ENCODE measurements at places on chromosomes 4 and X. TPM values are rescaled to one million over a fixed set of nuclear protein-coding genes. Genes with fewer than 3 reads are reported as not detected.

DNA sequence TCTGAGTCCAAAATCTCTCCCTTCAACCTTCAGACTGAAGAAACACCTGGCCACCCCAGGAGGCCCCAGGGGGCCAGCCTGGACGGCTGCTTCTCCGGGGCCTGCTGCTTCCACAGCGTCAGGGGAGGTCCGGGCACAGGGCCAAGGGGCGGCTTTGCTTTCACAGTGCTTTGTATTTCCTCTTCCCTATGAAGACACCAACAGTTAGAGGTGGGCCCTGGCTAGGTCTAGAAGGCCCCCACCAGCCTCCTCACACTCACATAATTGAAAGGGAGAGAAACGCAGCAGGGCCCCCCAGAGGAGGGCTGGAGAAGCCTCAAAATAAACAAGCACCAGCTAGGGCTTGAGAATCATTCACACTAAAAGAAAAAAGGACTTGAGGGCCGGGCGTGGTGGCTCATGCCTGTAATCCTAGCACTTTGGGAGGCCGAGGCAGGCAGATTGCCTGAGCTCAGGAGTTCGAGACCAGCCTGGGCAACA lies 17.8 kb downstream of the SCD5 start:
- DNase-seq = peak; percentile 84

RNF212 gene
- polyA plus RNA-seq = 4.7 TPM

CSAG1 gene
- polyA plus RNA-seq = not detected

HS6ST2 gene
- polyA plus RNA-seq = 32.4 TPM

- no peak for DNase-seq
These were observed 877 bp downstream of the JAKMIP1 start for GRCh38 chr4:6199422-6199921.

DNA sequence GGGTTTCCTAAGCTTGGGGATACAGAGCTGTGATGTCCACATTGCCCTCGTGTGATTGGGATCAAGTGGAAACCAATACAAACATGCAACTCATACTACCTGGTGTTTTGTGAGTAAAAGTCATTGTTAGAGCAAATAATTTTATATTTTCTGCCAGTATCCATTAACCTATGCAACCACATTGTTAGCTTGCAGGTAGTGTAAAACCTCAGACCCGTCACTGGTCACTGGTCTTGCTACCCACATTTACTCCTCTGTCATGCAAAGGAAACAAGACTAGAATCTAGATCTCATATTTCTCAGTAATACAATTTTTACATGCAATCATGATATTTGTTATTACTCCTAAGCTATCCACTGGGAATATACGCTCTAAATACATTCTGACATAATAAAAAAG lies 324.3 kb upstream of the NDST4 start:
- no peak for DNase-seq

DNA sequence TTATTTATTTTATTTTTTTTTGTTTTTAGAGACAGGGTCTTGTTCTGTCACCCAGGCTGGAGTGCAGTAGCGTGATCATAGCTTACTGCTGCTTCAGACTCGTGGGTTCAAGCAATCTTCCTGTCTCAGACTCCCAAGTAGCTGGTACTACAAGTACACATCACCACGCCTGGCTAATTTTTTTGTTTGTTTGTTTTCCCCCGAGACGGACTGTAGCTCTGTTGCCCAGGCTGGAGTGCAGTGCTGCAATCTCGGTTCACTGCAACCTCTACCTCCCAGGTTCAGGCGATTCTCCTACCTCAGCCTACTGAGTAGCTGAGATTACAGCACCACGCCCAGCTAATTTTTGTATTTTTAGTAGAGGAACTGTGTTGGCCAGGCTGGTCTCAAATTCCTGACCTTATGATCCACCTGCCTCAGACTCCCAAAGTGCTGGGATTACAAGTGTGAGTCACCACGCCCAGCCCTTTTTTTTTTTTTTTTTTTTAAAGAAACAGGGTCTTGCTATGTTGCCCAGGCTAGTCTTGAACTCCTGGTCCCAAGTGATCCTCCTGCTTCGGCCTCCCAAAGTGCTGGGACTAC lies 32.2 kb downstream of the COPS4 start:
- DNase-seq = no peak

DNA sequence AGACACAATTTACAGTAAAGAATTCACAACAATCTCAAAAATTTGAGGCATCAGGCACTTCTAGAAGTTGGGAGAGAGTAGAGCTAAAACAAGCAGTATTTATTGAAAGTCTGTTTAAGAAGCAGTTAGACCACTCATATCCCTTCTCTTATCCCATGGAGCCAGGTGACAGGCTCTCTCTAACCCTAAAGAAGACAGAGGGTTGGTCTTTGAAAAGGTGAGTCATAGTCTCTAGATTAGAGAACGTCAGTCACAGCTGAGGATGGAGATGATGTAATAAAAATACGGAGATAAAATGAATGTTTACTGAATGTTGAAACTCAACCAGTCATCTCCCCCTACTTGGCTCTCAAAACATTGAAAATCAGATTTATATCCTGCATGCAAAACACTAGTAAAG lies 223.8 kb downstream of the CHIC2 start:
- no peak for DNase-seq

CLIC2 gene
- polyA plus RNA-seq = 5.7 TPM

- peak; percentile 9 for DNase-seq
These were observed 36.7 kb upstream of the HDAC8 start for GRCh38 chrX:72609313-72609712.

DNA sequence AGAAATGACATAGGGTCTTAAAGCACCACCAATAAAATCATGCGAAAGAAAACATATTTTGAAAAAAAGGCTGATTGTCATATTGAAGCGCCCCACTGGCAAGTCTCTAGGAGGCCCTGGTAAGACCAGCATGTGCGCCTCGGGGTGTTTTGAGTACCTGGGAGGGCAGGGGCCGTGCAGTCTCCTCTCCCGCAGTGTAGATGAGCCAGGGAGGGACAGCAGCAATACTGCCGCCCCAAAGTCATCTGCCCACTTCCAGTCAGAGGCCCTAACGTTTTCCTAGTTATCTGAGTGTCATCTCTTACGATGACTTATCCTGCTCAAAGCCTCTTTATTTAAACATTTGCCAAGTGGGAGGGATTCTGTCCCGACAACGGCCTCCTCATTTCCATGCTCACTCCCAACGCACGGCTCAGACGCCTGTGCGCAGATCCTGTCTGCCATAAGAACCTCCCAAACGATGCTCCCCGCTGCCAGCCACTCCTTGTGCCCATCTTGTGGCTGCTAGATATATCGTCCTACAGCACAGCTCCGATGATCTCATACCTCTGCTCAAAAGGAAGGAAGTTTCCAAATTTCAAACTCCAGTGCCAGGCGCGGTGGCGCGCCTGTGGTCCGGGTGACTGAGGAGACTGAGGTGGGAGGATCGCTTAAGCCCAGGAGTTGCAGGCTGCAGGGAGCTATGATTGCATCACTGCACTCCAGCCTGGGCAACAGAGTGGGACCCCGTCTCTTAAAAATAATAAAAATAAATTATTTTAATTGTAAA lies 17.2 kb upstream of the SCRG1 start:
- no peak for DNase-seq
